Right renal pelvis (tissue), 4 donors: ENCODE measurements at places on chromosomes 12 and 14. TPM values are rescaled to one million over a fixed set of nuclear protein-coding genes. Genes with fewer than 3 reads are reported as not detected.

GRCh38 chr12:62128175-62128975 is 131.8 kb upstream of the USP15 start:
- no peak for DNase-seq

GRCh38 chr12:109847142-109847735 is 14.0 kb upstream of the TRPV4 start:
- no peak for DNase-seq

DNA sequence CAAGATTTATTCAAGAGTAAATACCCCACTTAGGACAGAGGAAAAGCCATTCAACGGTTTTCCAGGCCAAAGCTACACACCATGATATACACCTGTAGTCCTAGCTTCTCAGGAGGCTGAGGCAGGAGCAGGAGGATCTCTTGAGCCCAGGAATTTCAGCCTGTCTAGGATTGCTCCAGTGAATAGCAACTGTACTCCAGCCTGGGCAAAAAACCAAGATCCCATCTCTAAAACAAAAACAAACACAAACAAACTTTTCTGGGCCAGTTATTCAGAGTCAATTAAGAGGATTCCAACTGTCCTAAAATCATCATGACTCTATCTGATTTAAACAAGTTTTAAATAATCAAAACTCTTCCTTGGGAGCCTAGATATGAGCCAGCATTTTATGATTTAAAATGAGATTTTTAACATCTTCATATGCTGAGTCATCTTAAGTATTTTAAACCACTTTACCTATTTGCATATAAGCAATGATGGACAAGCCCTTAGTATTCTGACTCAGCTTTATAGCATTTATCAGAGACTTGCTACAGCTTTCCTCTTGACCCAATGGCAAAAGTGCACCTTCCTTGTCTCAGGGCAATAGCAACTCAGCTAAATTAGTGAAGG is 77.1 kb downstream of the KCNMB4 start:
- DNase-seq = no peak

DNA sequence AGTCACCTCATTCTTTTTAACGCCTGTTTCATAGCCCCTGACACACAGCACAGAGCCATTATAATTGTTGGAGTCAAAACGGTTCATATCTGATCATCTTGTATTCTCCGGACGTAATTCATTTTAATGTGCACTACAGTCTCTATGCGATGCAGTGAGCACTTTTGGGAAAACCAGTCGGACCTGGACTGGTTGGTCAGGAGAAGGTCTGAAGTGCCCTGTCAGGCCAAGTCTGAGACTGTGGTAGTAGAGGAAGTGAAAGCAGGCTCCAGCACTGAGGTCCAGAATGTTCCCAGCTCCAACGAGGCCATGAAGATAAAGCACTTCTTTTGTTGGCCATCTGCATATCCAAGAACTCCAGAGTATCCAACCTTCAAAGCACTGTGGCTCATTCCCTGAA is 117.1 kb upstream of the NCOR2 start:
- no peak for DNase-seq

DNA sequence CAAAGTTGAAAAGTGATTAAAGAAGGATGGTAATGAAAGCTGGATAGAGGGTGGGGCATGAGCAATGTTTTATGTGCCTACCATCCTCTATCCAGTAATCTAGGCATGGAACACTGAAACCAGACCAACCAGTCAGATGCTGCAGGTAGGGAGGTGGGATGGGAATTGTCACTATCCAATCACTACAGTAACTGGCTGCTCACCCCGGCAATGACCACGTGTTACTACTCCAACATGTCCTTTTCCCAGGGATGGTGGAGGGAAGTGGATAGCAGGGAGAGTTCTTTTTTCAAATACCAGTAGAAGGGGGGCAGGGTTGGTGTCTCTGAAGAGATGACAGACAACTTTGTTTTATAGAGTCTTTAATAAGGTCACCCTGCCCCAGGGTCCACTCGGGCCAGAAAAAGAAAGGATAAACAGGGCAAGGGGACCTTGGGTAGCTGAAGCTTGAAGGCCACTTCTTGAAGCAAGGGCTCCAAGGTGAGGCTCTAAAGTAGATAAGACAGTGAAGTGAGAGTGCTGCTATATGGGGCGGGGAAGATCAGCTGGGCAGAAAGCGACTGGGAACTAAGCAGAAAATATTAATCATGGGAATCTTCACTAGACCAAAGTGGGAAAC is 14.7 kb upstream of the CDH24 start:
- no peak for DNase-seq

- no peak for DNase-seq
Measured at GRCh38 chr14:68145539-68145938, 326.0 kb downstream of the RAD51B start.

DNA sequence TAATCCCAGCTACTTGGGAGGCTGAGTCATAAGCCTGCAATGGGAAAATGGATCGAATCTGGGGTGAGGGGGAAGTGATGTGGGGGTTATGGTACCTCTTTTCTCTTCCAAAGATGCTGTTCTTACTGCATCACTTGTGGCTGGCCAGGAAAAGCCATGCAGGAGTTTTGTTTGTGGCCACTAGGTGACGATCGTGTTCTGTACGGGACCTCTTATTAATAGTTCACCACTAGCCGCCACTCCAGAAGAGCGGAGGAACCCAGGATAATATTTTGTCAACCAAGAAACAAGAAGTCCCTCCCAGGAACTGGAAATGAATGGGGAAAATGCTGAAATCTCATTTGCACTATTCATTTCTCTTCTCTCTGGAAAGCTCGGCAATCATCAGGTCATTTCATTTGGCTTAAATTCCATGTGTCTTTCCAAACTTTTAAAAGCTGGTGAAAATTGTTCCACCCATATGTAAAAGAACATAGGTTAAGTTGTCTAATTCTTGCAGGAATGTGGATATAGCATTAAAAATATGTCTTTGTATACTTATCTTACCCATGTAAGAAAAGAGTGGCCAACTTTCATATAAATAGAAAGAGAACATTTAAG is 8.9 kb downstream of the GPR65 start:
- DNase-seq = peak; percentile 53

GRCh38 chr12:47868552-47869031 is 36.2 kb downstream of the VDR start:
- no peak for DNase-seq

DNA sequence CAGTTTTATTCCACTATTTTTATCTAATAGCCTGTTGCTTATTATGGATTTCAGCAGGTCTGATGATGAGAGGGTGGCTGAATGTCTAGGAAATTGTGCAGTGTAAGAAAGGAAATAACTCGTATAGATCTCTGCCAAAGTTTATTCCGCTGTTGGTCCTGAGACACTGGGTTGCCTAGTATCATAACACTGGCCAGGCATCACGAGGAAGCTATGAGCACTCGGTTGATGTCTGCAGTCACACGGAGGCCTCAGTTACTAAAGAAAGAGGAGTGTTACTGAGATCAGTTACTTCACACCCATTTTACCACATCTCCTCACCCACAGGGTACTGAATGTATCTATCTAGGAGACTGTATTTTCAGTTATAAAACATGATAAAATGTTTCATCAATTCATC is 21.9 kb downstream of the BHLHE41 start:
- DNase-seq = no peak

- DNase-seq = no peak
Measured at GRCh38 chr14:23173031-23173430, 10.4 kb downstream of the SLC7A8 start.

DNA sequence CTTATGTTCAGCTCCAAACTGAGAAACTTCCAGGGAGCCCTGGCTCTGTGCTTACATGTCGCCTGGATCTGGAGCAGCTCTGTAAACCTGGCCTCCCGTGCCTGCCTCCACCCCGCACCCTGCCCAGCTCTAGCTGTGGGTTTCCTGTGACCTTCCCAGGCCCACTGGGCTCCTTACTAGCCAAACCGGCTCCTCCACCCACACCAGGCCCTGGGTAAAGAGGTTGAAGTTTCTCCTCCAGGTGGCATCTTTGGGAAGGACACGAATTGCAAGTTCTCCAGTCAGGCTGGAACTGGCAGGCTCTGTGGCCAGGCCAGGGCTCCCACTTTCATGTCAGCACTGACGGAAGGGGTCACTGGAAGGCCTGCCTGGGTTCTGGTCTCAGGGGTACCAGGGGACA is 60.9 kb upstream of the ZFP36L1 start:
- DNase-seq = no peak

GRCh38 chr12:2198005-2198501 is 145.3 kb downstream of the CACNA1C start:
- DNase-seq = no peak

DNA sequence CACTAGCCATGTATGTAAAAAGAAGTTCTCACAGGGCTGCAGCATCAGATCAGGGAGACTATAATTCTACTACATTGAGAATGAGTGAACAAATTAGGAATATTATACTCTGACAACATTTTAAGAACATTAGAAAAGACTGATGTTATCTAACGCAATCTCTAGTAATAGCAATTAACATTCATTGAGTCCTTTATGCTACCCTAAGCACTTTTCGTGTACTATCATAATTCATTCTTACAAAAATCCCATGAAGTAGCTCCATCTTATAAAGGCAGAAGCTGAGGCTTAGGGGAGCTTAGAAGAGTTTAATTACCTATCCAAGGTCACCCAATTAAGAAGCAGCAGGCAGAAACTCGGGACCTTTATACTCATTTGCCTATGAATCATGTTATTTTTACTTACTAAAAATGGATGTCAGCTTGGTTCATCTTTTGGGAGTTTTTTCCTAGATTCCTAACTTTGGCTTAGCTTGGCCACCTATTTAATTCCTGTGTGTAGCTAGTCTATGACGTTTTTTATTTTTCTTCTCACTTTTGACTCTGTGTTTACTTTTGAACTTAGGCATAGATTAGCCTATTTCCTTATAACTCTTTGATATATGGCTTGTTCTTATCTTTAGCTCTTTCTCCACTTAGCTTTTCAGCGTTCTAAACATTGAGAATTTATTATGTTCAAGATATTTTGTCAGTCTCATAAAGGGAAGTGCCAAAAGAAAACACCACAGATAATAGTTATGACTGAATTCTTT is 333.5 kb upstream of the DCN start:
- DNase-seq = no peak

- DNase-seq = no peak
Measured at GRCh38 chr12:64682572-64683277, 72.4 kb downstream of the RASSF3 start.

DNA sequence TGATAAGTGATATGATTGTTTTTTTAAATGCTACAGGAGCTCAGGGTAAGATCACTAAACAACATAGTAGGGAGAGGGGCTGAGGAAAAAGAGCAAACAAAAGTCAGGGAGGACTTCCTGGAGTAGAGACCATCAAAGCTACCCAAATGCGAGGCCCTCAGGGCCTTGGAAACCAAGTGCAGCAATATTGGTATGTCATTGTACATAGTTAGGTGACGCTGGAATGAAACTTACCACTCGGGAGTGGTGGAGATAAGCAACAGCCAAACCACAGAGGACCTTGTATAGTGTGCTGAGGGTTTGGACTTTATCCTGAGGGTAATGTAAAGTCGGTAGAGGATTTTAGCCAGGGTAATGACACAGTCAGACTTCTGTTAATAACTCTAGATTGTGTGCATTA is 13.8 kb downstream of the KITLG start:
- DNase-seq = no peak

DNA sequence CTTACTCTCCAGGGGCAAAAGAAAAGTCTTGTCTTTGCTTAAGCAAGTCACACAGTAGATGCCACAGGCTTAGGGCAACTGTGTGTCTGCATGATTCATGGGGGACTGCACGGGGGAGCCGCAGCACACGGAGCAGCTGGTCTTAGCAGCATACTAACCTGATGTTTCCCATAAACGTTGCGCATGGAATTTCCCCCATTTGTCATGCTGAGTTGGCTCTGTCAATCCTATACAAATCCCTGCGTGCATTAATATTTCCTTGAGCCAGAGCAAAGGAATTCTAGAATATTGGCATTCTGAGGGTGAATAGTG is 71.2 kb downstream of the SAMD4A start:
- no peak for DNase-seq

DNA sequence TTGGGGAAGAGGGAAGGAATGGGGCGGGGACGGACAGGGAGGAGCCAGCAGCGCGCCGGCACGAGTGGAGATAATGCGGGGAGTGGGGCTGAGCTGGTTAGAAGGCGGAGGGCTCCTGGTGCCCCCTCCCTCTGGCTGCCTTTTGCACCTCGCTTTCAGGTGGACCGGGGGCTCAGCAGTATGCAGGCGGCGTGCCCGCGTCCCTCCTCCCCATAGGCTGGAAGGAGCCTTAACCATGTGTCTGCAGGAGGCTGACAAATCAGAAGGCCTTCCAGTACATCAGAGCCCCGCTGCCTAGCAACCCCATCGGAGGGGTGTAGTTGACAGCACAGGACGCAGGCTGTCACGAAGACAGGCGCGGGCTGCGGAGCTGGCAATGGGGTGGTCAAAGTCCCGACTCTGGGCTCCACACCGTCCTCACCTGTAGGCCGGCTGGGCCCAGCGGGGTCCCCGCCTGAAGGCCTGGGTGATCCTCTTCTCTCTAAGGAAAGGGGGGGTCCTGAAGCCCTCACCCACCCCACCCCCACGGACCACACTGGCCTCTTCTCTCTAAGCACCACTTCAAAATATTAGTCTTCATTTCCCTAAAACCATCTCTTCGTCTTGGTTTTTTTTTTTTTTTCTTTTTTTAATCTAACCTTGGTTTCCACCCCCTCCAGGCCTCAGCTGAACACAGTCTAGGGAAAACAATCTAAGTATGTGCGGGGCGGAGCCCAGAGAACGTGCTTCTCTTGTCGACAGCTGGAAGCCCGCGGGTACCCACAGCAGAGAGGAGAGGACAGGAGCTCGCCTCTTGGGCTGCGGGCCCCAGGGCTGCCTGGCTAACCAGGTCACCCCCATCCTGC is 44.5 kb downstream of the KDM2B start:
- peak; percentile 81 for DNase-seq

GRCh38 chr14:102493585-102493984 is 16.0 kb downstream of the ANKRD9 start:
- DNase-seq = no peak

DNA sequence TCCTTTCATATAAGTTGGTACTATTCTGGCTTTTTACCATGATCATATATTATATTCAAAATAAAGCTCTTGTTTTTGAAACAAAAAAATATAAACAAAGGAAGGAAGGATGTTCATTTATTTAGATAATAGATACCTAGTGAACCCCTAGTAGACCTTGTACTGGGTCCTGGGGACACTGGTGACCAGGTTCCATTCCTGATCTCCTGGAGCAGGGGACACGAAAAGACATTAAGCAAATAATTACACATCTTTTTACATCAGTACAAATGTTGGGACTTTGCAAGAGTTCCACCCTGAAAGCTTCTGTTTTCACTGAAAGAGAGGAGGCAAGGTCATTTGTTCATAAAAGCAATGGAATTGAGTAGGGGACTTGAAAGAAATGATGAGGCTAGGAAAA is 49.3 kb upstream of the SLC38A4 start:
- DNase-seq = no peak

The TBC1D30 gene
- 8.0 TPM for polyA plus RNA-seq

The GTF2A1 gene
- 42.4 TPM for polyA plus RNA-seq

The GLT1D1 gene
- 1.8 TPM for polyA plus RNA-seq

The KRT3 gene
- not detected for polyA plus RNA-seq

The CMA1 gene
- 0.34 TPM for polyA plus RNA-seq

The DRAM1 gene
- 23.4 TPM for polyA plus RNA-seq

The BDKRB2 gene
- polyA plus RNA-seq = 3.4 TPM

The INHBC gene
- polyA plus RNA-seq = 0.22 TPM

The SRRM4 gene
- 0.10 TPM for polyA plus RNA-seq

The MUCL1 gene
- not detected for polyA plus RNA-seq

The RHOJ gene
- polyA plus RNA-seq = 22.1 TPM

The MYO1H gene
- polyA plus RNA-seq = 0.79 TPM

The NABP2 gene
- polyA plus RNA-seq = 32.0 TPM

The MAP3K9 gene
- polyA plus RNA-seq = 3.7 TPM

The BCL2L14 gene
- 0.97 TPM for polyA plus RNA-seq

The CNTN1 gene
- 64.4 TPM for polyA plus RNA-seq
